ENCODE measurements at places on chromosomes 6 and 20.

- DNase-seq, result peak; percentile 4
Observed at GRCh38 chr6:16706911-16707783, 54.1 kb downstream of the ATXN1 start.

- DNase-seq, result peak; percentile 60
Observed at GRCh38 chr6:44245912-44246662, 814 bp upstream of the HSP90AB1 start.

- no peak for DNase-seq
Observed at GRCh38 chr6:159490298-159490937, 202.6 kb downstream of the SOD2 start.

GRCh38 chr6:162388383-162388777, 339.2 kb downstream of the PRKN start:
- no peak for DNase-seq

DNA sequence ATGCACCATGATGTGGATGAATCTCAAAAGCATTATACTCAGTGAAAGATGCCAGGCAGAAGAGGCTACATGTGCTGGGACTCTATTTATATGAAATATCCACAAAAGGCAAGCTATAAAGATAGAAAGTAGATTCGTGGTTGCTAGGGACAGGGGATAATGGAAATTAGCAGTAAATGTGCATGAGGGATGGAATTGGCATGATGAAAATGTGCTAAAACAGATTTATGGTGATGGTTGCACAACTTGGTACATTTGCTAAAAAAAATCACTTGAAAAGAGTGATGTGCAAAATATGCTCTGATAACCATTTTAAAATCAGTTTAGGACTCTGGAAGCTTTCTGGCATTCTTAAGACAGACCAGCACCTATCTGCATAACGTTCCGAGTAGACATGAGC, 61.6 kb downstream of the ALDH8A1 start:
- no peak for DNase-seq
